ENCODE measurements at places on chromosomes 3 and 15.

DNA sequence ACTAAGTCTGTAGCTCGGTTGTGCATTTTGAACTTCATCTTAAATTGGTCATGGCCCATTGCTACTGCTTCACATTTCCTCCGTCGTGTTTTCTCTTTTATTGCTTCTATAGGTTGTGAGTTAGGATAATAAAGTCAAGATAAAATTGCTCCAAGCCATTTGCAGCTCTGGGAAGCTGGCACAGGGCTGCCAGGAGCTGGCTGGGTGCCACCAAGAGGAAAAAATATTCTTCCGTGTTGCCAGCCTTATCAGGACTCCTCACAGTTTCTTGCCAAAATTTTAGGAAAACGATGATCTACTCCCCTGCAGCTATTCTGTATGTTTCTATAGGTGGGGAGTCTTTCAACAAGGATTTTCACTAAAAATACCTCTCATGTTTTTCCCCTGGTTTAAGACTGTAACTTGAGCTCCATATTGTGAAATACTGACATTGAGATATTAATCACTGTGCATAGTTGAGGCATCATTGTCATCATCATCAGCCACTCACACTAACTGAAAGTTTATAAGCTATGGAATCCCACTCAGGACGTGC, 55.4 kb upstream of the PIAS1 start:
- H3K4me1 ChIP-seq = no peaks in the 10 kb centered on the region
- H3K27me3 ChIP-seq = no peaks in the 10 kb centered on the region
- H3K36me3 ChIP-seq = no peaks in the 10 kb centered on the region
- no peak overlapping the region for H3K27ac ChIP-seq
- DNase-seq = no peak

- no peaks in the 10 kb centered on the region for H3K4me1 ChIP-seq
- no peak overlapping the region for H3K4me3 ChIP-seq
- no peaks in the 10 kb centered on the region for H3K27me3 ChIP-seq
- H3K36me3 ChIP-seq = no peaks in the 10 kb centered on the region
- DNase-seq = no peak
These were observed 1052.4 kb downstream of the TUSC7 start for GRCh38 chr3:117761703-117762620.

DNA sequence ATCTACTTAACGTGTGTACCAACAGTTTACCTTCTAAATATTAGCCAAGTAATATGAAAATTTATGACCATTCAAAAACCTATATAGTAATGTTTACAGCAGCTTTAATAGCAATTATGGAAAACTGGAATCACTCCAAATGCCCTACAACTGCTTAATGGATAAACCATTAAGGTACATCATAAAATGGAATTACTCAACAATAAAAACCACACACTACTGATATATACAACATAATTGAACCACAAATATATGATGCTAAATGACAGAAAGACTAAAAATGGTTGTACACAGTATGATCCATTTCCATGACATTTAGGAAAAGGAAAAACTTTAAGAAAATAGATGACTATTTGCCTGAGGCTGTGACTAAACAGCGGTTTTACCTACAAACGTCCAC, 467.1 kb upstream of the EPHA6 start:
- no peaks in the 10 kb centered on the region for H3K36me3 ChIP-seq
- no peaks in the 10 kb centered on the region for H3K4me1 ChIP-seq
- no peak for DNase-seq
- H3K27ac ChIP-seq = no peak overlapping the region
- H3K27me3 ChIP-seq = no peaks in the 10 kb centered on the region

DNA sequence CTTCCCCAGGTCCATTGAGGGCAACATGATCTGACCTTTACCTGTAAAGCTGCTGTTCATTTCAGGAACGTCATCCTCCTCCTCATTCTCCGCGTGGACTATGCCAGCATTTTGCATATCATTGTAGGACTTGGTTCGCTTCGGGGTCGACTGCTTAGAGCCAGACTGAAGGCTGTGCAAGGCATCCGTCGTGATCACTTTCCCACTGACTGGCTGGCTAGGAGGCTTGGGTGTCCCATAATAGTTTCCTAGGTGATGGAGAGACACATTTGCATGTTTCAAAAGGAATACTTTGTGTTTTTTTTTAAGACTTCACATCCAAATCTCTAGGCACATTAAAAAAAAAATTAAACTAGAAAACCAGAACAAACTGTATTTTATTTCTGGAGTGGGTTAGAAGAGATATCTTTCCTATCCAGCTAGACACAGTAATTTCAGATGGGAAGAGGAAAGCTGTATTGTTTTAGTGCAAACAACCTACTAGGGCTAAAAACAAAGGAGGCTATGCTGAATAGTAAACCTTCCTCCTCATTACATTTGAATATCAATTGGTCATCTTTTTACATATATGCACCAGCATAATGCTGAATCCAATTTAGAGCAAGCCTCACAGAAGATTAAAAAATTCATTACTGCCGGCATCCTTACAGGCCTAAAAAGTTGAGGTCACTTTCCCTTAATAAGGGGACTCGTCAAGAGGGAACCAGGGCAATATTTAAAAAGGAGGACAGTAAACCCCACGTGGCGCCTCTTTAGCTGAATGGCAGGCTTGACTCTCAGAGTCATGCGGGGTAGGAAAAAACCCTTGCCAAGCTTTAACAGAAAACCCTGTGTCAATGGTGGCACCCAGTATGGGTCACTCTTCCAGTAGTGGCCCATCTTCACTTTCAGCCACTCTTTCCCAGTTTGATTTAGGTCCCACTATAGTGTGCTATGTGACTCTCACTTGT, 559.9 kb downstream of the MAGI1 start:
- peak overlapping the region; percentile 9 for H3K4me3 ChIP-seq
- peaks cover 7% of the 10 kb centered on the region for H3K36me3 ChIP-seq
- DNase-seq = no peak
- peaks cover 2% of the 10 kb centered on the region for H3K4me1 ChIP-seq

- no peak for DNase-seq
- no peaks in the 10 kb centered on the region for H3K27me3 ChIP-seq
- no peak overlapping the region for H3K27ac ChIP-seq
- H3K4me3 ChIP-seq = no peak overlapping the region
- no peaks in the 10 kb centered on the region for H3K4me1 ChIP-seq
- H3K36me3 ChIP-seq = no peaks in the 10 kb centered on the region
These were observed 180.7 kb downstream of the NAALADL2 start for GRCh38 chr3:175039875-175040274.

GRCh38 chr3:149276619-149277018, 55.0 kb upstream of the CP start:
- no peaks in the 10 kb centered on the region for H3K27me3 ChIP-seq
- H3K36me3 ChIP-seq = no peaks in the 10 kb centered on the region

GRCh38 chr15:60400944-60401343, 3.2 kb upstream of the ANXA2 start:
- H3K4me1 ChIP-seq = peaks cover 11% of the 10 kb centered on the region
- no peaks in the 10 kb centered on the region for H3K36me3 ChIP-seq
- DNase-seq = no peak

- H3K4me1 ChIP-seq = no peaks in the 10 kb centered on the region
- H3K27ac ChIP-seq = no peak overlapping the region
- H3K27me3 ChIP-seq = no peaks in the 10 kb centered on the region
- H3K36me3 ChIP-seq = no peaks in the 10 kb centered on the region
- DNase-seq = no peak
These were observed 25.2 kb downstream of the ARPP21 start for GRCh38 chr3:35664460-35664919.

DNA sequence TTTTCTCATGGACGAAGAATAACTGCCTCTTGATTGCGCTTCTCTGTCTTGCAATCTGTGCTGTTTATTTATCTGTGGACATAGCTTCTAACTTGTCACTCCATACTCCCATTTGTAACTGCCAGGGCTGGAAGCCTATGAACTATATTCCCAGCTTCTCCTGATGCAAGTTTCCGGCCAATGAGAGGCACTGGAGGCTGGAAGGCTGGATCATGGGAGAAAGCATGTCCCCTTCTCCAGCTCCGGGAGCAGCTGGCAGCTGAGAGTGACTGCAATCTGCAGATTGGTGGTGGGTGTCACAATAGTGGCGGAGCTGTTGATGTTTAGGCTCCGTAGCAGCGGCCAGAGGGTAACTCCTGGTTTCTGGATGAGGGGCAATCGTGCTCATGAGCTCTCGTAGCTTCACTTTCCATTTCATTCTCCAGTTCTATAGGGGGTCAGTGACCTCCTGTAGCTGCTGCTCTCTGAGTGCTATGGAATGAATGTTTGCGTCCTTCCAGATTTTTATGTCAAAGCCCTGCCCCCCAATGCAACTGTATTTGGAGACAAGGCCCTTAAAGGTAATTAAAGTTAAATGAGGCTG, 35.7 kb upstream of the PCSK6 start:
- H3K36me3 ChIP-seq = no peaks in the 10 kb centered on the region
- peaks cover 4% of the 10 kb centered on the region for H3K4me1 ChIP-seq
- no peaks in the 10 kb centered on the region for H3K27me3 ChIP-seq
- H3K27ac ChIP-seq = no peak overlapping the region
- H3K4me3 ChIP-seq = no peak overlapping the region
- DNase-seq = peak; percentile 20

DNA sequence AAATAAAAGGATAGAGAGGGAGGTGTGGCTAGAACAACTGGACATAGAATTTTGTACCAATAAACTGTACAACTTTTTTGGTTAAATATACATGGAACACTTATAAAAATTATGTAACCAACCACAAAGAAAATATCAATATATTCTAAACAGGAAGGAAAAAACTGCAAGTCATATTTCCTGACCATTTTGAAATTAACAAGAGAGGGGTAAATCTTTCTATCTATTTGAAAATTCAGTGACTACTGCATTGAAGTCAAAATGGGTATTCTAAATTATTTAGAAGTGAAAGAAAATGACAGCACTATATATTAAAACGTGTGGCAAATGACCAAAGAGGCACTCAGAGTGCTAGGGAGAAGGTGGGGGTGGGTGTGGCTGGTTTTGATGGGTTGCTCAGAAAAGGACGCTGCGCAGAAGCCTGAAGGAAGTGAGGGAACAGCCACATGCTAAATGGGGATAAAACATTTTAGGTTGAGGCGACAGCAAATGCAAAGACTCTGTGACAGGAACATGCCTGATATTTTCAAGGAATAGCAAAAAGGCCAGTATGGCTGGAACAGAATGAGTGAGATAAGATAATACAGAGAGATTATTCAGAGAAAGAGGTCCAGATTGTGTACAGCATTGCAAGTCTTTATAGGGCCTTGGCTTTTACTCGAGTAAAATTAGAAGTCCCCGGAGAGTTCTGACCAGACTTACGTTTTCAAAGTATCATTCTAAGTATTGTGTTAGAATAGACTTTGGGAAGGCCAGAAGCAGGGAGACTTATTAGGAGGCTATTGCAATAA, 41.1 kb downstream of the ERICH6 start:
- no peaks in the 10 kb centered on the region for H3K4me1 ChIP-seq
- no peaks in the 10 kb centered on the region for H3K36me3 ChIP-seq
- DNase-seq = no peak
- no peak overlapping the region for H3K27ac ChIP-seq
- no peaks in the 10 kb centered on the region for H3K27me3 ChIP-seq

- H3K36me3 ChIP-seq = no peaks in the 10 kb centered on the region
- H3K4me1 ChIP-seq = peaks cover 7% of the 10 kb centered on the region
- H3K27me3 ChIP-seq = no peaks in the 10 kb centered on the region
- no peak overlapping the region for H3K27ac ChIP-seq
- no peak overlapping the region for H3K4me3 ChIP-seq
- no peak for DNase-seq
These were observed 21.4 kb downstream of the CACNA2D2 start for GRCh38 chr3:50481992-50482391.

DNA sequence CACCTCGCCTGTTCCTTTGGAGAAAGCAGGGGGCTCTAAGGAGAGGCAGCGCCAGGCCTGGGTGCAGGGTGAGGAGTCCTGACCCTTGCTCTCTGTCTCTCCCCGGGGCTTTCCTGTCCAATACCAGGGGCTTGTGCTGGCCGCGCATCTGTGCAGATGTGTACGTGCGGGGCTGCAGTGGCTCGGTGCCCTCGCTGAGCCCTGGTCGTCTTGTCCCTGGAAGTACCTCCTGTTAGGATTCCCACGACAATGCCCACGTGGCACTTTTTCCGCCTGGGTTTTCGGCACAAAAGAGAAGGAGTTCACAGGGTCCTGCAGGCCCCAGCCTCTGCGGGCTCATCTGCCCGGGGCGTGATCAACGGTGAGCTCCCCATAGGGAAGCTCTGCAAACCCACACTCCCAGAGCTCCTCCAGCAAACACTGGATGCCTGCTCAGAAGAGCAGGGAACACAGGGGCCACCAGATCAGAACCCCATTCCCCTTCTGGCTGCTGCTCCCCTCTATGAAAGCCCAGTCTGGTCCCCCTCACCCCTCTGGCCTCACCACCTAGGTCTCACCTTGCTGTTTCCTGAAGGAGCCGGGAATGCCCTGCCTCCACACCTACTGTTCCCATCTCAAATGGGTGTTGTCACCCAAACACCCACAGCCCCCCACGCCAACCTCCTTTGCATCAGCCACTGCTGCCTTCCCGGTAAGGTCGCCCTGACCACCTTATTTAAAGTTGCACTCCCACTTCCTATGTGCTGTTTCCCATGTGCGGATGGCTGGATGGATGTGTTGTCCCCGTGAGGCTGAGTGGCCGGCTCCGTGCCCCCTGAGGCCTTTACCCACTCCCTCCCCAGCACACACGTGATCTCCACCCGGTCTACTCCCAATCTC, 62.6 kb upstream of the PRR20G start:
- H3K27ac ChIP-seq = no peak overlapping the region
- no peaks in the 10 kb centered on the region for H3K27me3 ChIP-seq
- H3K4me1 ChIP-seq = peaks cover 5% of the 10 kb centered on the region
- DNase-seq = no peak
- H3K36me3 ChIP-seq = no peaks in the 10 kb centered on the region
- H3K4me3 ChIP-seq = no peak overlapping the region

GRCh38 chr15:87522997-87523396, 733.5 kb downstream of the NTRK3 start:
- no peaks in the 10 kb centered on the region for H3K27me3 ChIP-seq
- H3K27ac ChIP-seq = no peak overlapping the region
- no peaks in the 10 kb centered on the region for H3K4me1 ChIP-seq
- DNase-seq = no peak

DNA sequence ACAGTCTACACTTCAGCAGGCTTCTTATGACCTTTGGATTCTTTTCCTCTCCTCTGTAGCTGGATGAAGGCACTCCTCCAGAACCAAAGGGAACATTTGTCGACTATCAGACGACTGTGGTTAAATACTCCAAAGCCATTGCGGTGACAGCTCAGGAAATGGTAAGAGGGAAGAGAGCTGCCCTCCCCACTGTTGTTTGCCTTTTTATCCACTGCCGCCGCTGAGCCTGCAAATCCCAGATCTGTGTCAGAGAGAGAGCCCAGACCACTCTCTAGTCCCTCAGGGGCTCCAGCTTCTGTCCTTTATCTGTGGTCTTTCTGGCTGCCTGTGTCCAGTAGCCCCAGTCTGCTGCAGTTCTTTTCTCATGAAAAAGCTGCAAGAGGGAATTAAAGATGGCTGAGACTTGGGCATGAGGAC, 261.5 kb upstream of the TPM1 start:
- H3K36me3 ChIP-seq = no peaks in the 10 kb centered on the region
- no peaks in the 10 kb centered on the region for H3K27me3 ChIP-seq
- H3K4me1 ChIP-seq = peaks cover 8% of the 10 kb centered on the region
- DNase-seq = no peak
- no peak overlapping the region for H3K27ac ChIP-seq

Data from H1 (cell line).